ENCODE measurements at places on chromosomes 2 and 18. TPM values are rescaled to one million over a fixed set of nuclear protein-coding genes. Genes with fewer than 3 reads are reported as not detected.

- DNase-seq, result no peak
Observed at GRCh38 chr2:215712219-215712868, 276.5 kb upstream of the FN1 start.

DNA sequence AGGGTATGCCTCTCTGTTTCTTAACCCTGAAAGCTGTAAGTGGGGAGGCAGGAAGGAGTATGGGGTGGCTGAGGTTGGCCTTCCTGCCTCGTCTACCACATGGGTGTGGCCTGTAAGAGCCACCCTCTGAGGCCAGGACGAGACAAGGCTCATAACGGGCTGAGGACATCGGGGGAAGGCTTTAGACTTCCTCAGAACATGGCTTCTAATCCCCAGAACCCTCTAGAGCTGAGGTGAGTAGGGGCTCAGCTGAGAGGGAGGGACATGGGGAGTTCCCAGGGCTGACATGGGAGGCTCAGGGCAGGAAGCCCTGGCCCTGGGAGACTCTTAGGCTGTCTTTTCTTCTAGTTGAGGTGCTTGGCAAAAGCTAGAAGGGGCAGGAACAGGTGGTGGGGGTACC is 36.7 kb downstream of the EMX1 start:
- no peak for DNase-seq

GRCh38 chr2:23445450-23445868 is 60.5 kb downstream of the KLHL29 start:
- peak; percentile 95 for DNase-seq

DNA sequence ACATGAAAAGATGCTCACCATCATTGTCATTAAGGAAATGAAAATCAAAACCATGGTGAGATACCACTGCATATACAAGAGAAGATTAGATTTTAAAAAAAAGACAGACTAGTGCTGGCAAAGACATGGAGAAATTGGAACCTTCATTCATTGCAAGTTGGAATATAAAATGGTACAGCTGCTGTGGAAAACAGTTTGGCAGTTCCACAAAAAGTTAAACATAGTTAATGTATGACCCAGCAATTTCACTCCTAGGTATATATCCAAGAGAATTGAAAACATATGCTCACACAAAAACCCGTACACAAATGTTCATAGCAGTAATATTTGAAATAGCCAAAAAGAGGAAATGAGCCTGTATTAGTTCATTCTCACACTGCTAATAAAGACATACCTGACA is 33.7 kb upstream of the MBOAT2 start:
- DNase-seq, result no peak

The SRD5A2 gene
- total RNA-seq, result not detected

The CERKL gene
- 0.17 TPM for total RNA-seq

DNA sequence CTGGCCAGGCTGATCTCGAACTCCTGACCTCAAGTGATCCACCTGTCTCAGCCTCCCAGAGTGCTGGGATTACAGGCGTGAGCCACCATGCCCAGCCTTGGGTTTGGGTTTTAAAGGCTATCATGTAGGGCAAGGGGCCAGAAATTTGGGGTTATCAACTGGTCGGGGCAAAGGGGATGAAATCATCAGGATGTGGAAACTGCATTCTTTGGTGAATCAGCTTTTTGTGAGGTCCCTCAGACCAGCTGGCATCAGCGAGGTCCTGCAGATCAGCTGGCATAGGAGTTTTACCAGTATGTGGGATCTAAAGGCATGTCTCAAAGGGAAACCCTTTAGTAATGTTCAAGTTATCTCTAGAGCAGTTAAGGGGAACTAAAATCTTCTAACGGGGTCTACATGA is 6.4 kb upstream of the GEMIN6 start:
- peak; percentile 91 for DNase-seq

The ICOS gene
- not detected for total RNA-seq

- DNase-seq, result no peak
Observed at GRCh38 chr2:236959876-236960275, 125.8 kb upstream of the COPS8 start.

GRCh38 chr2:7043690-7044089 is 126.5 kb downstream of the RNF144A start:
- DNase-seq, result no peak

DNA sequence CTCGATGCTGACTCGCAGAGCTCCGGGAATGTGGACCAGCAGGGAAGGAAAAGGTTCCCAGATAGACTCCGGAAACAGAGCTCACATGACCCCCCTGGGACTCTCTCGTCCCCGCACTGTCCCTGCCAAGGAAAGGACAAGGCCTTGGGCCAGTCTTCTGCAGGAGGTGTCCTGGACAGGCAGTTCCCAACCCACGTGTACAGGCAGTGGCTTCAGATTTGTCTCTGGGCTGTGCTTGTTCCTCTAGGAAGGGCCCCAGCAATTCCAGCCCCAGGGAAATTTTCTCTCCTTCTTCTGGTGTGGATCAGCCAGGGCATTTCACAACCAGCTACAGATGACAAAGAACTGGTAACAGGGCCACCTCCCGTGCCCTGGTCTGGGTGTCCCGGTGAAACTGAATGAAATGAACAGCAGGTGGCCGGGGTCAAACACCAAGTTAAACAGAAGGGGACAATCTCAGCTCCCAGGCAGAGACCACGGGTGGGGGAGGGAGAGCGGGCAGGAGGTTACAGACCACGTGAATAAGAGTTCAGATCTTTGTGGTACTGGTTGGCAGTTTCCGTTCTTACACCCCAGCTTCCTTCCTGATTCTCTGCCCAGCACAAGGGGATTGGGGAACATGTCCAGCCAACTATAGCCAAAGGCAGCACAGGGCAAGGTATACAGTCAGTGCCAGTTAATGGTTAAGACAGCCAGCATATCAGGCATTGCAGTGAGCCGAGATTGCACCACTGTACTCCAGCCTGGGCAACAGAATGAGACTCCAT is 52.2 kb upstream of the CAB39 start:
- no peak for DNase-seq

The DLGAP1 gene
- 0.06 TPM for total RNA-seq

The CNNM3 gene
- 3.2 TPM for total RNA-seq

The NEU4 gene
- not detected for total RNA-seq
